ENCODE measurements at places on chromosomes 4 and X.

- DNase-seq, result no peak
Measured at GRCh38 chr4:162797108-162797507, 369.6 kb downstream of the NAF1 start.

DNA sequence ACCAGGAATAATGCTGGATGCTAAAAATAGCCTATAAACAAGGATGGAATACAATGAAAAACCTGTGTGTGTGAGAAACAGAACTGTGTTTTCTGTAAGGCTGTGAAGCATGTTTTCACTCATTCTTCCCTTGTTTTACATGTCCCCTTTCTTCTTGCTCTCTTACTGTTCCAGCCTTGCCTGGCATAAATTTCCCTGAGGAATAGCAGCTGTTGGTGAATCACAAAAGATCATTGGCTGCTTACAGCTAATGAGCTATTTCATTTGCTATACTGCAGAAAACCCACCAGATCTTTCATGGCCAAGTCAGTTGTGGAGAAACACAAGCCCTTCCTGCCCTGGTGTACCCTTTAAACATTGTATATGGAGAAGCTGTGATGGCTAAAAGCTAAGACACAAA is 91.1 kb downstream of the LDB2 start:
- no peak for DNase-seq

GRCh38 chrX:84187533-84188319 is at the start of gene RPS6KA6:
Gene RPS6KA6, minus strand, starts transcription at chrX:84188199. Its CDS starts 300 bp downstream, at chrX:84187899.
- no peak for DNase-seq

DNA sequence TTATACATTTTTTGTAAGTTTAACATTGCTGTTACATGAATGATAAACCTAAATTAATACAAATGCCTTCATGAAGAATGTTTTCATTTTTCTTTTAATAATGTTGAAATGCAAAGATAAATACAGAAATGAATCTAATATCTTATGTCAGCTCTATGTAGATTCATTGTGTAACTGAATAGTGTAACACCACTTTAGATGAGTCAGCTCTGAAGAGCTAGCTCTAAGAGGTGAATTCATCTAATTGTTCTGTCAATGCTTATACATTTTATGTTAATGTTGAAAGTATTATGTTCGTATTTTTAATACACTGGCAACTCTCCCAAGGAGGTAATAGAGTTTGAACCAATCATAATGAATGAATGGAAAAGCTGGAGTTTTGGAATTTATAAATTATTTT is 146.9 kb upstream of the FMR1 start:
- no peak for DNase-seq

GRCh38 chrX:109709129-109709631 is 23.9 kb downstream of the ACSL4 start:
- no peak for DNase-seq

DNA sequence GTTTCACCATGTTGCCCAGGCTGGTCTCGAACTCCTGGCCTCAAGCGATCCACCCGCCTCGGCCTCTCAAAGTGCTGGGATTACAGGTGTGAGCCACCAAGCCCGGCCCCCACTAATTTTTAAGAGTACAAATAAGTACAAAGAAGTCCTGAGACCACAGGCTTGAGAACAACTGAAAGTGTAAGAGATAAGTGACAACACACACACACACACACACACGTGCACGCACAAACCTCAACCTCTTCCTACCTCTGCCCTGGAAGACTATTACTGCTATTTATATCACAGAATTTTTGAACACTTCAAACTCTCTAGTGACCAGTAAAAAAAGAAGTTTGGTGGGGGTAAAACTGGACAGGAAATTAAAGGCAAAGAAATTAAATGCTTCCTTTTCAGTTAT is 7.5 kb downstream of the KLHL15 start:
- no peak for DNase-seq

DNA sequence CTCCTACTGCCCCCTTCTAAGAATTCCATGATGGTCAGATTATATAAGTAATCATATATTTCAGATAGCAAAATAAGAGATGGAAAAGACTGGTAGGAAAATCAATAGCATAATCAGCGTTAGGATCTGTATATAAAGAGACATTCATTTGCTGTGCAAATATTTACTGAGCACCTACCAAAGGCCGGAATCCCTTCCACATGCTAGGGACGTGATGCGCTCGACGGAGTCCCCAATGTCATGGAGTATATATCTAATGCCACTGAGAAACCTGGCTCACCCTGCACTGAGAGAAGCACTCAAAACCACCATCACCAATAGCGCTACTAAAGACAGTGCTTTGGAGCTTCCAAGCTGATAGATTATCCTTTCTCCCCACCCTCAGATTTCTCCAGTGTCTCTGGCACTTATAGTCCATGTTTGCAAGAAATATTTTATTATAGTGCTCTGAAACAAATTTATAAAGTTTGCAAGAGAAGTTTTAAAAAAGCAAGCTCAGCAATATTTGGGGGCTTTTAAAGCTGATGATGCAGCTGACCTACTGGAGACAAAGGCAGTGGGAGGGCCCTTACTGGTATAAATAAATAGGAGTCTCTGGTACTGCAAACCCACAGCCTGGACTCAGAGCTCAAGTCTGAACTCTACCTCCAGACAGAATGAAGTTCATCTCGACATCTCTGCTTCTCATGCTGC is at the start of gene CXCL13:
CXCL13 (plus strand) TSS at position 611 of the 693 bp plus-strand sequence; CDS start at position 657, 46 bp downstream.
- DNase-seq, result no peak

DNA sequence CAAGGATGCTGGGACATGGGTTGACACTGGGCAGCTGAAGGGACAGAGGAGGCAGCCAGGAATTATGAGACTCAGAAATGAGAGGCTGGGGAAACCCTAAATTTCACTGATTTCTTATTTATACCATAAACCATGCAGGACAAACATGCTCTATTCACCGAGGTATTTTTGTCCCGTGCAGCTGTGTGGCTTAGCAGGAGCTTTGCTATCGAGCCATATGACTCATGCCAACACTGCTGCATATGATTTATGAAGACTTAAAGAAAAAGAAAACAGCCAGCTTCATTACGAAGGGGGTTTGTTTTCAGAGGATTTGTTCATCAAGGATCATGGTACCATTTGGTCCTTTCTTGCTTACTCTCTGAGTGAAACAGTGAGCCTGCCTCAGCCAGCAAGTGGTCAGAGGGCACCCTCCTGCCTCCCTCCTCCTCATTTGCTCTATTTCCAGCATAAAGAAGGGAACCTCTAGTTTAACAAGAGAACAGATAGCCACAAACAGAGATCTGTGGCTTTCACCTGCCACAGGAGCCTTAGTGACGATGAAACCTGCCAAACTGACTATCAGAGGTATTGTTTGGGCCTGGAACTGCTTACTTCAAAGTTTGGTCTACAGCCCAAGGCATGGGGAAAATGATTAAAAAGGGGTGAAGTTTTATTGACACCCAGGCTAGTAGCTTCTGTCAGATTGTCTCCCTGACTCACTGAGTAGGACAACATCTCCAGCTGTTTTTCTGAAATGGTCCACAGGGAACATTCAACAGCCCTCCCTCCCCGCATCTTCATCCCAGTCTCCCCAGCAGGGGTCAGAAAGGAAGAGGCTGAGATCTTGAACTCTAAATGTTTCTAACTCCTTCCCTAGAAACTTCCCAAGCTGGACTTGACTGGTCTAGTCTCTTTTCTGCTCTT is 80.1 kb upstream of the MAML3 start:
- DNase-seq, result no peak

- no peak for DNase-seq
Measured at GRCh38 chr4:169952236-169953002, 73.8 kb downstream of the MFAP3L start.

GRCh38 chr4:17912011-17912410 is 101.2 kb downstream of the NCAPG start:
- DNase-seq, result no peak

DNA sequence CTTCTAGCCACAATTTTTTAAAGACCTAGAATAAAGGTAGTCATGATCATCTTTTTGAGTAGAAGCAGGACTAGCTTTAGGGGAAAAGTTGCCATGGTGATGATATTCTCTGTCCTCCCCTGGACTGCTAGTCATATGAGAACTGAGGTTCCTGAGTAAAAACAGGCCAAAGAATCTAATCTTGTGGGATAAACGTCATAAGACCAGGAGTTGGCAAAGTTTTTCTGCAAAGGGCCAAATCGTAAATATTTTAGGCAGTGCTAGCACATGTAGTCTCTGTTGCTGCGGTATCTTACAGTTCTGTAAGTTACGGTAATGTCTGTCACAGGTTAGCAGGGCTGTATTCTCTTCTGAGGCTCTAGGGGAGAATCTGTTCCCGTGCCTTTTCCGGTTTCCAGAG is 3.4 kb downstream of the PRPS2 start:
- DNase-seq, result no peak

GRCh38 chr4:163191999-163192398 is 25.3 kb upstream of the NAF1 start:
- DNase-seq, result no peak

DNA sequence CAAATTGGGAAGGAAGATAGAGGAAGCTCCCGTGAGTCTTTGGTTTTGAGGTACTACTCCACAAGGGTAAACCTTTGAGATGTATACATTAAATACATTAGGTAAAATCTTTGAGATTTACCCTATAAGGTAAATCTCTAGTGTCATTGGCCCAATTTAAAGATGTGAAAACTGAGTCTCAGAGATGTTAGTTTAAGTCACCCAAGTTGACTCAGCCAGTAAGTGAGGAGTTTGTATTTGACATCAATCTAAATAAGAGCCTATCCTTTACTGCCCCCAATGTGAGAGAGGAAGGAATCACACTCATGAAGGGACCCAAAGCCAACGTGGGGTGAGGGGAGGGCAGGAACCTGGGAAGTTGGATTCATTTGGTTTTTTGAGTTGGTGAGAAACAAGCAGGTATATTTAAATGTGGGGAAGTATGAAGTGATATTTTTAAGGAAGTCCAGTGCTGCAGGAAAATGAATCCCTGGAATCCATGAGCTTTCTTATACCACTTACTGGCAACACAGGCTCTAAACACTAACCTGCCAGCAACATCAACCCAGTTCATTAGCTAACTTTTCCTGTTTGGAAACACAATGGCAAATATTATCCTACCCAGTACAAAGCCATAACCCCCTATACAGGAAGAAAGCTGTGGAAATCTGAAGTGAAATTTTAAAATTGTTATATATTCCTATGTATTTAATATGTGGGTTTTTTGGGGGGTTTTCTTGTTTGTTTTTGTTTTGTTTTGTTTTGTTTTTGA is 55.3 kb downstream of the PALLD start:
- DNase-seq, result no peak

GRCh38 chr4:144646523-144647094 is 653 bp downstream of the HHIP start:
- DNase-seq, result no peak

DNA sequence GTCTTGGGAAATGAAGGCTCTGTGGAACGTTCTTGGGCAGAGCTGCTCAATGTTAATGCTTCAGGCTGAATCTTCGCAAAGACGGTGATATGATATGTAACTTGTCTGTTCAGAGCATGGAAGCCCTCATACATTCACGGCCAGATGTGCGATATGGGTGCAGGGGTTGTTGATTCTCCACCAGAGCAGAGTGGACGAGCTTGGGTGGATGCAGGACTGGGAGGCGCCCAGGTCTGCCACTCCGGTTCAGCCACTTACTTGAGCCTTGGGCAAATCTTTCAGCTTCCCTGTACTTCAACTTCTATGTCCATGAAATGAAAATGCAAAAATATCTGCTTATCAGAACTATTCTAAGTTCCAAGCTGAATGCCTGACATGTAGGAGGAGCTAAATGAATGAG is 47.4 kb upstream of the MND1 start:
- no peak for DNase-seq
